ENCODE measurements at places on chromosomes 3 and 15.

- DNase-seq, result no peak
Observed at GRCh38 chr15:40334941-40335795, 5.6 kb downstream of the CCDC9B start.

DNA sequence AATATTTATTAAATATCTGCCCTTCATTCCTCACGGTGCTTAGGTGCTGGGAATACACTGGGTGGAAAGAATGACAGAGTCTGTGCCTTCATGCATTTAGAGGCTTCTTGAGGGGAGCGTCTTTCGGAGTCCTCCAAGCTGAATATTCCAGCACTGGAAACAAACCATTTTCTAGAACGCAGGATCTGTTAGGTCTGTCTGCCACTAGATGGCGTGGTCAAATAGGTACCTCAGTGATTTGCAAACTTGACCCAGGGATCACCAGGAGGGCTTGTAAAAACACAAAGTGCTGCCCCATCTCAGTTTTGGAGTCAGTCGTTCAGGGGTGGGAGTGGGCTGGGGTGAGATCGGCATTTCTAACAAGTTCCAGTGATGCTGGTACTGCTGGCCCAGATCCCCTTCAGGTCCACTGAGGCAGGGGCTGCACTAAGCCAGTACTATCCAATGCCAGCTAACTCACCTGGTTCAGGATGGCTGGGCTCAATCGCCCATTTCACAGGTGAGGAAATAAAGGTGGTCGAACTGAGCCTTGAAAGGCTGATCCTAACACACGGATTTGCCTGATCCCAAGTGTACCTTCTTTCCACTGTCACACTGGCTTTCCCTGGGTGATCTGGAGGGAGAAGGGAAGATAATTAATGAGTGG lies 14.8 kb downstream of the ARNT2 start:
- no peak for DNase-seq

- DNase-seq, result no peak
Observed at GRCh38 chr3:124907957-124908356, 20.8 kb upstream of the ITGB5 start.

DNA sequence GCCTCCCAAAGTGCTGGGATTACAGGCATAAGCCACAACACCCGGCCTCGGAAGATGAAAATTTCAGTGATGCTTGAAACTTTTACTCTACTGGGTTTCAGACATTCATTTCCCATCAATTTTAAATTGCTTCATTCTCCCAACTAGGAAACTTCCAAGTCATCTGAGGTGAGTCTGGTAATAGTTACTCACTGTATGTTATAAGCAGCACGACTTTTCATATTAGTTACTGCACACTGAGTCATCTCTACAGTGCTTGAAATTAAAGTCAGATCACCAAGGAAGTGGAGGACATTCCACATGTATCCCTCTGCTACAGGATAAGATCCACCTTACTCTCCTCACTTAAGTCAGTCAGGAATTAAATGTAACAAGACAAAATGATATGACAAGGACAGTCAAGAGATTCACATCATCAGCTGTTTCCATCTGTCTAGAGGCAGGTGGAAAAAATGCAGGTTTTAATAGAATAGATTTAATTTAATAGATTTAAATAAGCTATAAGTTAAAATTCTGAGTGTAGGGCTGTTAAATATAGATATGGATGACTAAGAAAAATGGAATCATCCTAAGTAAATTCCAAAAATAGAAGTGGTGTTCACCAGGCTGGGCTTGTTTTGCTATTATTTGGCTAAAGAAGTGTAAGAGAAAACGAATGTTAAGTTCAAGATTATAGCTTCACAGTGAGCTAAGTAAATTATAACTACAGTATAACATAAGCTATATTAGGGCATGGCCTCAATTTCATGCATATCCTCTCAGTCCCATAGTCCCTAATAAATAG lies 104.4 kb downstream of the TMCO5A start:
- no peak for DNase-seq

DNA sequence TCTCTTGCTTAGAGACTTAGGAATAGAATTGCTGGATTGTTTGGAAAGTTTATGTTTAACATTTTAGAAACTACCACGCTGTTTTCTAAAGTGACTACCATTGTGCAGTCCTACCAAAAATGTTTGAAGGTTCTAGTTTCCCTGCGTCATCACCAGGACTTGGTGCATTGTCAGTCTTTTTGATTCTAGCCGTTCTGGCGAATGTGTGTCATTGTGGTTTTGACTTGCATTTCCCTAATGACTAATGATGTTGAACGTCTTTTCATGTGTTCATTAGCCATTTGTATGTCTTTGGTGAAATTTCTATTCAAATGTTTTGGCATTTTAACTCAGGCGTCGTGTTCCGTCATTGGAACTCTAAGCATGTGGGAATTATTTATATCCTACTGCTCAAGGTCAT lies 58.0 kb downstream of the CHD2 start:
- DNase-seq, result peak; percentile 20

- no peak for DNase-seq
Observed at GRCh38 chr3:42684632-42685362, 540 bp upstream of the KLHL40 start.

DNA sequence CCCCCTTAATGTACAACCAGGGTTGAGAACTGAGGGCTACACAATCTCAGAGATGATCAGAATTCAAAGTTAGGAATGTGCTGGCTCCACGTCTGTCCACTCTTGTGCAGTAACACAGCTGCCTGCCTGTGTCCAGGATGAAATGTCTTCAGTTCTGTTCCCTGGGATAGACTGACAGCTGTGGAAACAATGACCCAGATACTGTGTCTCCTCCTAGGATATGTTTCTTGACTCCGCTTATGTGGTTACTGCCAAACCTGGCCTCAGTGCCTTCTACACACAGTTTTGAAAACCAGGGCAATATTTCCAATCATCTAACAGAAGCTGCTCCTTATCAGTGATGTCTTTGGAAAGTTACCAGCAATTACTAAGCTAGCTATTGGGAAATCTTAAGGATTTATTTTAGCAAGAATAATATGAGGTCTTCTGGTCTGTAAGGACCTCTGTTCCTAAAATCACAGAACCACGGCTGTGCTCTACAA lies 67.6 kb downstream of the NOX5 start:
- DNase-seq, result no peak

DNA sequence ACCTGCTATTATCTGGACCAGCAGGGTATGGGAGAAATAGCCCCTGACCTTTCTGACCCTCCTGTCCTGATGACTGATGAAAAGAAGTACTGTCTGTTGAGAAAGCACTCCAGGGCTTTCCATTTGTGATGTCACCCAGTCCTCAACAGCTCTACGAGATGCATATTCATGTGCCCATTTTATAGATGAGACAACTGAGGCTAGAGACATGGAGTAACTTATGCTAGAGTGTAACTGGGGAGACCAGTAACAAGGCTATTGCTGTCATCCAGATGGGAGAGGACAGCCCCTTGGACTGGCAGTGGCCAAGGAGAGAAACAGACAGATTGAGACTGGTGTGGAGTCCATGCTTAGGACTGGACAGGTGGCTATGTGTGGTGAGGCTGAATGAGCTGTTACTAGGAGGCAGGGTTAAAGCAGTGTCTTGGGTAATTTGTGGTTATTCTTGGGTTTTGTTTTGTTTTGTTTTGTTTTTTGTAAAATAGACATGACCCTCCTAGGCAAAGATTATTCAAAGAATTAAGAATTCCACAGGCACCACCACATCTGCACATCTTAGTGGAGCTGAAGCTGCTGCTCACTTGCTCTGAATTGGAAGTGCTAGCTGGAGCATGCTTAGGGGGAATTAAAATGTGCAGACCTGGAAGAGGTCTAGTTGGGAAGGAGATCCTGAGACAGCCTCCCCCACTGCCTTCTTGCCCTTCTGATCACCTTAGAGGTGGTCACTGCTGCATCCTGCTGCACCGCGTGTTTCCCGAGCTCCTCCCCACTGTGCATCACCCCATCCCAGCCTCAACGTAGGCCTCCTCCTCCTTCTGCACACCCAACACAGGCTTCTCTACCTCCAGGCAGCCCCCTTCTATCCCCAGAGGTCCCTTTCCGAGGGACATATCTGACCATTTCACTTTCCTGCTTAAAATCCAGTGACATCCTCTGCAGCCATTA lies 8.4 kb downstream of the HRH1 start:
- DNase-seq, result no peak

DNA sequence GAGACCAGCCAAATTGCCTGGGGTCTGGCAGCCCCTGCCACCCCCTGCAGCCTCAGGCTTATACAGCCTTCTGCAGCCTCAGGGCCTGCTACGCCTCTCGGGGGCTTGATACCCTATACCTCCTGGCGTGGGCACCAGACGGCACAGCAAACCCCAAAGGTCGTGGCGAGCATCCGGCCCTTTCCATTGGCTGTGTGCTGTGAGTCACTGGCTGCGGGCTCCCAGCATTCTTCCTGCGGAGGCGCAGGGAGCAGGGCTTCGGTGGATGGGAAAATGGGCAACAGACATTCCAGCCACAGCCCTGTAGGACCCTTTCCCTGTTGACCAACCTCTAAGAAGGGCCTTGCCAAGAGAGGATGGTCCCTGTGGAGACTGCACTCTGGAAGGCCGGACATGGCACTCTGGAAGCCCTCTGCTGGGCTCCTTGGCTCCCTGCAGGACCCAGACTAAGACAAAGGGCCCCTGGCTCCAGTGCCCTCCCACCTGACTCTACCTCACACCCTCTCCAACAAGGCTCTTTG lies 59.6 kb downstream of the ITGA11 start:
- DNase-seq, result no peak

GRCh38 chr3:51891242-51892039 lies 11.7 kb downstream of the IQCF1 start:
- no peak for DNase-seq

GRCh38 chr3:156483002-156483401 lies 71.9 kb downstream of the SSR3 start:
- DNase-seq, result no peak

GRCh38 chr15:48040166-48040817 lies 80.5 kb upstream of the SLC24A5 start:
- no peak for DNase-seq

GRCh38 chr3:170240671-170241070 lies 18.4 kb downstream of the PRKCI start:
- no peak for DNase-seq

All from stimulated activated CD8-positive, alpha-beta memory T cell treated with anti-CD3 and anti-CD28 coated beads, Interleukin-4, amount 100 ng/mL, for 4 hours (primary cell).